ENCODE measurements at places on chromosomes 2 and 18.

DNA sequence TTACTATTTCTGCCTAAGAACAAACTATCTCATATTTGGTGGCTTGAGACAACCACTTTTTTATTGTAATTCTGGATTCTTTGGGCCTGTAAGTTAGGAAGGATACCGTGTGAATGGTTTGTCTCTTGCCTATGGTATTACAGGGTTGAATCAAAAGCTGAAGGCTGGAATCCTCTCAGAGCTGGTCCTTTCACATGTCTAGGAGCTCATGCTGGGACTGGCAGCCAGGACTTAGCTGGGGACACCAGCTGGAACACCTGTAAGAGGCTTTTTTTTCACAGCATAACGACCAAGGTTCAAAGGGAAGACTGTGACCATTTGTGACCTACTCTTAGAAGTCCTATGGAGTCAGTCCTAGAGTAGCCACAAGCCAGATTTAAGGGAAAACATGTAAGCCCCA is 226.3 kb downstream of the ZNF804A start:
- DNase-seq, result no peak

DNA sequence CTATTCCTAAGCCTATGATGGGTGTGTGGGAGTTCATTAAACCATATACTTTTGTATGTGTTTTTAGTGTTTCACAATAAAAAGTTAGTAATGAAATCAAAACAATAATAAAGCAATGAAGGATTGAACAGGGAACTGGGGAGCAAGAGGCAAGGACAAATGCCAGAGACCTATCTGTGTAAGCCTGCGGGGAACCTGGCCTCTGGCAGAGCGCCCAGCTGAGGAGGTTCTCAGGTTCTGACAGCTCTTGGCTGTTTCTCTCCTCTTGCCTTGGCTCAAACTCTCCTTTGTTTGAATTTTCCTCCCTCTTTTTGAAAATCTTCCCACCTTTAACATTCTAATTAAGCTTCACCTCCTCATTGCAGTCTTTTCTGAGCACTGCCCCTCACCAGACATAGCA is 200.0 kb upstream of the NCKAP5 start:
- no peak for DNase-seq

GRCh38 chr2:65081232-65081685 is 25.0 kb downstream of the CEP68 start:
- DNase-seq, result no peak

DNA sequence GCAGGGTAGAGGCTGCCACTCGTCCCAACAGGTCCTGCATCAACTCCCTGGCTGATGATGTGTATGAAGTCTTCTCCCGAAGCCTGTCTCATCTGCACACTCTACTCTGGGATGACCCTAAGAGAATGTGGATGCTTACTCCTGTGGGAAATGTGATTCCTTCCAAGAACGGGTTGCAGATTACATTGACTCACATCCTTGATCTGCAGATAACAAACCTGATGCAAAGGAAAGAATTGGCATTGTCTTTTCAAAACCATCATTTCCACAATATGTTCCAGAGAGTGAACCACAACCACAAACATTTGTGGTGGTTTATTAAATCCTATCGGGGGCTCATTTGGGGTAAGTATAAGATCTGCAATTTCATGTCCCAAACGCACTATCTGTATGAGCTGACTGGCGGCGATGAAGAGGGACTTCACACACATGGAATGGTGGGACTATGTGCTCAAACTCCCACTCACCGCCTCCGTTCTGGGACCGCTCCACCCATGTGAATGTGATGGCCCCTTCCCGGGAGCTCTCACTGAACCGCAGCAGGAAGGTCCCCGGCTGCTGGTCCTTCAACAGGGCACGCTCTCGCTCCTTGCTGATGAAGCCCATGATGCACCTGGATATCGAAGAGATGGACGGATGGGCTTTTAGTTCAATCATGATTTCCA is 35.5 kb downstream of the STAT1 start:
- DNase-seq, result no peak

DNA sequence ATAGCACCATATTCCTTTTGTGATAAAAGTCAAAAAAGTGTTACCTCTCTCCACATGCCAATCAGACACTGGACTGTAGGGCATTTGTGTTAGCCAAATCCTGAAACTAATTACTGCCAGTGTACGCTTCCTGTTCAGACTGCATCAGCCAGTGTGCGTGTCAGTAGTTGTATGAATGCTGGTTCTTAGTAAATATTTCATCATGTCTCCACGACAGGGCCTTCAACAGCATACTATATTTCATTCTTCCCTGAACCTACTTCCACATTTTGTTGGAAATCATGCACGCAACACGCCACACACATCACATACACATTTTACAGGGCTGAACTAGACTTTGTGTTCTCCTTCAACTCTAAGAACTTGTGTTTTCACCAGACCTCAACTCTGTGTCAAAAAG is 77.5 kb downstream of the EPB41L3 start:
- no peak for DNase-seq

DNA sequence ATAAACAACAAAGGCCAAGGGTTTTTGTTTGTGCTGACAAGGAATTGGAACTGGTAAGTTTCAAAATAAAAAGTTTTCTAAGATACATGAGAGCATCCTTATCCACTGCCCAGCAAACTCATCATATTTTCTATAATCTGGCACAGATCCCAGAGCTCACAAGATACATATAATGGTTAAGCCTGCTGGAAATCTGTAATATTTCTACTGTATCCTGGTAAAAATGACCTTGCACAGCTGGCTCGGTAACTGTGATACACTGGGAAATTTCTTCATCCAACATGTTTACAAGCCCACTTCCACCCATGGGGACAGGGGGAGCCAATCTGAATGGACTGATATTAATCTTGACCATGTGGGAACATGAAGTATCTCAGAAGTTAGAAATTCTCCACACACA is 425.4 kb upstream of the MMADHC start:
- no peak for DNase-seq

- peak; percentile 64 for DNase-seq
Measured at GRCh38 chr18:58321986-58322385, 278.0 kb downstream of the NEDD4L start.

- no peak for DNase-seq
Measured at GRCh38 chr2:188693111-188693510, 281.1 kb upstream of the COL3A1 start.

GRCh38 chr2:119434664-119435063 is 3.0 kb downstream of the TMEM37 start:
- DNase-seq, result no peak

GRCh38 chr18:69267895-69268294 is 132.8 kb upstream of the DOK6 start:
- DNase-seq, result no peak

- DNase-seq, result peak; percentile 14
Measured at GRCh38 chr18:33596178-33596854, 18.3 kb downstream of the ASXL3 start.

DNA sequence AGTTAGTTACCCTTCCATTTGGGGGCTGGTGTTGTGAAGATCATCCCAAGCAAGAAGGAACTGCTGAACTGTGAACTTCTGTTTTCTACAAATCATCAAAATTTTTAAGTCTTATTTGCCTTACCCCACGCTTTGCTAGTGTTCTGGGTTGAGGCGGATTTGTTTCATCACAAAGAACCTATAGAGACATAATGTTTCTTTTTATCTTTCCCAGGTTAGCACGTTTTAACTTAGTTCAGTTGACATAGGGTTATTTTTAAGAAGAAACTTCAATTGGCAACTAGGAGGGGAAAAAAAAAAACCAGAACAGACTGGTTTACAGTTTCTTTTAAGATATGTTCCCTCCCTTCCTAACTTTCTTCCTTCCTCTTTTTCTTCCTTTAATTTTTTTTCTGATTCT is 31.1 kb upstream of the CERS6 start:
- DNase-seq, result no peak

DNA sequence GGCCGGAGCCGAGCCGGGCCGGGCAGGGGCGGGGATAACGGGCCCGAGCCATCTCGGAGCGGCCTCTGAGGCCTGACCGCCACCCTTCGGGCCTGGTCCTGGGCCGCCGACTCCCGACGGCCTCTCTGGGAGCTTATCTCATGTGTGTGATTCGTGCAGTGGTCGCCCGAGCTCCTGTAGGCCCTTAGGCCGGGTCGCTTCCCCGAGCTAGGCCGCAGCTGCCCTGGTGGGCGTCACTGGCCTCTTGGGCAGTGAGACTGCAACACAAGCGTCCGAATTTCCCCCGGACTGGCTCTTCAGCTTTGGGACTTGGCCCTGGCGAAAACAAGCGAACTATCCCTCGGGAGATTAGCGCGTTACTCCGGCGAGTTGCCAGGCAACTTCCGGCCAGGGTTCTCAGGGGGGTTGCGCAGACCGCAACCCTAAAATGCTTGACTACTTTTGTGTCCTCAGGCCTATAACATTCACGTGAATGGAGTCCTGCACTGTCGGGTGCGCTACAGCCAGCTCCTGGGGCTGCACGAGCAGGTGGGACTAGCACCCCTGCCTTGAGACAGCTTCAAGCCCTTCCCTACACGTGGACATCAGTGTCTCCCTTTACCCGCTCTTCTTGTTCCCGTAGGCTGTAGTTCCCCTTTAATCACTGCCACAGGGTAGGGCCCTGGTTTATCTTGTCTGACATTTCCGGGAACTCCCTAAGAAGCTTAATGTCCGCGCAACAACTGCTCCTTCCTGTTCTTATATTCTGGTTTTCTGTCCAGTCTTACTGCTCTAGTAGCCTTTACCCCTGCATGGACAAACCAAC is 602 bp downstream of the SNX17 start:
- DNase-seq, result peak; percentile 36

- no peak for DNase-seq
Measured at GRCh38 chr2:216142540-216142939, 33.4 kb downstream of the XRCC5 start.

DNA sequence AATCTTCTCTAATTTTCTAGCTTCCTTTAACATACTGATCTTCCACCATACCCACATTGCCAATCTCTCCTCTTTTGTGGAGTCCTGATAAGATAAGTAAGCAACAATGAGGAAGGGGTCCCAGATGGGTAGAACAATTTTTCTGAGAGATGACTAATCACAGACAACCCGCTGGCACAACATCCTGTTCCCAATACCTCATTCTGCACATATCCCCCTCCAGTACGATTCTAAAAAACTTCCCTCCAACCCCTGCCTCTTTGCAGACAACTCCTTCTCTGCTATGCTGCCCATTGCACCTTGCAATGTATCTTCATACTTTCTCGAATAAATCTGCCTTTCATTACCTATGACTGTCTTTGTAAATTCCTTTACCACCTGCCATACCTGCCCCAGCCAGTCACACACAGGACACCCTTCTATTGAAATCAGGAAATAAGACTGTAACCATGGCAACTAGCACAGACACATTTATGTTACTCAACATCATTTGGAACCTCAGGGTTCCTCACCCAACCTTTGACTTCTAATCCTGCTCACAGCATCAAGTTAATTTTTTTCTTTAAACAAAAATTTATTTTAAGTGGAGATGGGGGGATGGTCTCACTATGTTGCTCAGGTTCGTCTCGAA is 7.4 kb upstream of the EXOC6B start:
- no peak for DNase-seq

- DNase-seq, result no peak
Measured at GRCh38 chr2:149727927-149728326, 140.4 kb upstream of the MMADHC start.

DNA sequence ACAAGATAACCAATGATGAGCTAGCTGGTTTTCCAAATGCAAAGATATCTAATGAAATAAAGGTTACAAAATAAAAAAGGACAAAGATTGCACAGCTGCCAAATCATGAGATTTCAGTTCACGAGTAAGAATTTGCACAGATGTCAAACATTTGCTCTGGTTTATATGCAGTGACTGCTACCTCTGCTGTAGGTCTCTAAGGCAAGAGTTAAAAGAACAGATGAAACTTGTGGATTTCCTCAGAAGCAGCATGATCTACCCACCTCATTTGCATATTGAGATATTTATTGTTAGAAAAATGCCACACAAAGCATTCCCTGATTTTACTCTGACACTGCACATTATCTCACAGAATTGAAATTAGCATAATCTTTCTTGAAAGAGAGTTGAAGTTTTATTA is 763.2 kb upstream of the ZEB2 start:
- DNase-seq, result no peak

- DNase-seq, result no peak
Measured at GRCh38 chr2:100708333-100708732, 111.6 kb upstream of the NPAS2 start.

- DNase-seq, result no peak
Measured at GRCh38 chr2:170736628-170737027, 21.5 kb downstream of the SP5 start.

- DNase-seq, result no peak
Measured at GRCh38 chr2:101305035-101305434, 3.5 kb downstream of the RNF149 start.

DNA sequence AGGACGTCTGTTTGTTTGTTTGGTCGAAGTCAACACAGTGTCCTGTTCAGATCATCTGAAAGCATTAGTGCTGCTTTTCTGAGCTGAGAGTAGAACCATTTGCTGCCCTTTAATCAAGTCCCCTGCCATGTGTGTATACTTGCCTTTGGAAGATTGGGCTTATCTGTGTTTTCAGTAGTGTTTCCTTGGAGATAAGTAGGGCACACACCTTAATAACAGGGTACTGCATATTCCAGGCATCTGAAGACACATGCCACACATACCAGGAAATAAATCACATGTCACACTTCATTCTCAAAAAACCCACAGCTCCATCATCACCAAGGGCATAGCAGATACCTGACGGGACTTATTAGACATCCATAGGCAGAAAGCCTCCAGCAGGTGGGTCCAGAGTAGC is 157.4 kb downstream of the SOX11 start:
- no peak for DNase-seq

DNA sequence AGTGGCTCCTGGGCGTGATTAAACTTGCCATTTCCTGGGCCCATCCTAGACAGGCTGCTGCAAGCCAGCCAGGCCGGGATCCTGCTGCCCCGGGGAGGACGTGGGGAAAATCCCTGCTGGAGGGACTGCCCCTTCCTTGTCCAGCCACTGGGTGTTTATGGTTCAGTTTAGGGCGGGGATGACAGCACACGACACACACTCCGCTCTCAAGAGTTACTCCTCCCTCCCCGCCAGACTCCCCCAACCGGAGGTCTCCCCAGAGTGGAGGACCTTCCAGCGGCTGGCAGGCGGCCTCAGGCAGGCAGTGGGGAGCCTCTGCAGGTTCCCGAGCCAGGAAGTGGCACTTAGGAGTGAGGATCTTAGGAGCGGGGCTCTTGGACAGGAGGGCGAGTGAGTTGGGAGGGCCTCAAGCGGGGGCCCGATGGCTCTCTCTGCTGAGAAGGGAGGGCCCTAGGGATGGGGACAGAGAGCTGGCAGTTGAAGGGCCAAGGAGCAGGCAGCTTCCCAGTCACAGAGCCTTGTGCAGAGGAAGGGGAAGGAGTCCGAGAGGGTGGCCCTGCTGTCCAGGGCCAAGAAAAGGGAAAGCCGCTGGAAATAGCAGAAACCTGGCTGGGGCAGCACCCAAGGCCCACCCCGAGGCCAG is 5.7 kb upstream of the GPR35 start:
- no peak for DNase-seq

DNA sequence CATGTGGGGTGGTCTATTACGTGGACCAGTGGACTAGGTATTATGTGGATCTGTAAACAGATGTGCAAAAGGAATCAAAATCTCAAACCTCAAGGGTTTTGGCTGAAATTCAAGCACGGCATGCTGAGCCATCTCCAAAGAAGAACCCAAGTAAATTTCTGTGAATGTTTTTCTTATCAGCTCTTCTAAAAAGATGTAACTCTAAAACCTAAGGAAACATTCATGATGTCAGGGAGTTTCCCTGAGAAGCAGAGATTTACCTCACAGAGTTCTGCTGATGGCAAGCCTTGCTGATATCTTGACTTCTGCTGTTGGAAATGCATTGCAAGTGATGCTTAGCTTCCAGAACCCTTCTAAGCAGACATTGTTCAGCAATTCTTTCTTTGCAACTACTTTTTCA is 21.6 kb downstream of the DSG4 start:
- no peak for DNase-seq
